Stimulated activated CD8-positive, alpha-beta memory T cell treated with anti-CD3 and anti-CD28 coated beads, Interleukin-4, amount 100 ng/mL, for 4 hours (primary cell): ENCODE measurements at places on chromosomes 3 and 15.

GRCh38 chr15:53346583-53346982 is 412.9 kb downstream of the WDR72 start:
- no peak for DNase-seq

GRCh38 chr3:103499132-103499900 is 1064.5 kb downstream of the ZPLD1 start:
- no peak for DNase-seq

- DNase-seq: no peak
Measured at GRCh38 chr15:71304681-71305080, 189.4 kb downstream of the THSD4 start.

GRCh38 chr3:96970211-96970610 is 155.8 kb downstream of the EPHA6 start:
- no peak for DNase-seq

- DNase-seq: peak; percentile 73
Measured at GRCh38 chr3:49802719-49803464, at the start of gene INKA1. TSS of gene INKA1 (plus strand) at chr3:49803261. CDS start at chr3:49803393, 132 bp downstream.

- no peak for DNase-seq
Measured at GRCh38 chr3:171966533-171967136, 72.7 kb upstream of the FNDC3B start.

DNA sequence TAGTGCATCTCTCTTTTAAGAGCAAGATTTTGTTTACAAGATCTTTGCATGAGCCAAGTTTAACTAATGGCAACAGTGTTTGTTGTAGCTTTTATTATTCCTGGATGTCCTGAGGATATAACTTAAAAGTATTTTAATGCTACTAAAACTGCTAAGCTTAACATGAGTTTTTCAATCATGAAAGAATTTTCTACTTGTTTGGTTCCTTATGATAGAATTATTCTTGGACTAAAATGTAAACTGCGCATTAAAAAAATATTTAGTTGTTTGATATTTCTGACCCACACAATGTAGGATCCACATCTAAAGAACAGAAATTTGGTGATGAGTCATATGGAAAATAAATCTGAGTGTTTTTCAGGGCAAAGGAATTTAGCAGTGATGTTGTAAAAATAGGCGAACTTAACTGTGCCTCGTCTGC is 70.8 kb downstream of the RAP2B start:
- DNase-seq: no peak

DNA sequence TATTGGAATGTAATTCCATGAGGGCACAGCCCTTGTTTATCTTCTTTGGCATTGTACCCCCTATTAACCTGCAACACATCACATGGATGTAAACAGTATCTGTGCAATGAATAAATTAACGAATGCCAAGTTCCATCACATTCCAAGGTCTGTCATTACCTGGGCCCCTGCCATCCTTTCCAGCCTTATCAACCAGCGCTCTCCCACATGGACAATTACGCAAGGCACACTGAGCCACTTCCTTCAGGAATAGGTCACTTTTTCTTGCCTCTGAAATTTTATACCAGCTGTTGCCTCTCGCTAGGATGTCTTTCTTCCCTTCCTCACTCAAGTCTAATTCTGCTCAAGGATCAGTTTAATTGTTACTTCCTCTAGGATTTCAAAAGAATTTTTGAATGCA is 1051.8 kb upstream of the CFAP20DC start:
- no peak for DNase-seq

DNA sequence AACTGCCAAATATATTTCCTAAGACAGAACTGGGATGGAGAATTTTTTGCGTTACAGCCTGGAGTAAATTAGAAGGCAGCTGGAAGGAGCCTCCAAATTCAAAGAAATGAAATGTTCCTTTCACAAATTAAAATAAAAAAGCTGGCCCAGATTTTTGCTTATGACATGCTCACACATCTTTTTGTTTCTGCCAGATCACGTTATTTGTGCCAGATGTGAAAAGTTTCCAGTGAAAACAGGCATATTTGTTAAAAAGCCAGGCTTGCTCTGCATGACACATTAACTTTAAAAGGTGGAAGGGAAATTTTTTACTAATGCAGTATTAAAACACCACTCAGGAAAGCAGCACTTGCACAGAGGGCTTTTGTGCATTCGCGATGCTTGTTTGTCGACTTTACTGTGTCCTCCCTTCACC is 23.3 kb upstream of the ACKR4 start:
- DNase-seq: no peak

DNA sequence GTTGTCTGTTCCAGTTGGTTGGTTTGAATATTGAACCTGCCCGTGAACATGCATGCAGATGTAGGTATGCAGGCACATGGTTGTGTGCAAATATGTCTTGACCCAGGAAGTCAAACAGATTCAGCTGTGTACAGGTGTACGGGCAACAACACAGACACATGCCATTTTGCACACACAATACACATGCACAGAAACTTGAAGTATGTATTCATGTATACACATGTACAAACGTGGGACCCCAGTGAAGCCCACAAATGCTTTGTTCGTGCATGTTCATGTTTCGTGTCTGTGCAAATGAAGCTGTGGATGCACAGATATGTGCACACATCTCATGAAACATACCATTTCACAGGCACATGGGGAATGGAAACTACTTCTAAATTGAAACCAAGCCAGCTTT is 30.7 kb downstream of the IDH3A start:
- no peak for DNase-seq
